ENCODE measurements at places on chromosomes 6 and 20.

- DNase-seq, result no peak
Measured at GRCh38 chr6:142414462-142415250, 112.8 kb downstream of the ADGRG6 start.

- no peak for DNase-seq
Measured at GRCh38 chr6:159533016-159533415, 160.0 kb downstream of the SOD2 start.

- DNase-seq, result no peak
Measured at GRCh38 chr6:118632359-118632758, 19.0 kb downstream of the CEP85L start.

- DNase-seq, result no peak
Measured at GRCh38 chr6:145034664-145035063, 700.7 kb downstream of the EPM2A start.

- DNase-seq, result no peak
Measured at GRCh38 chr6:25315194-25316177, 36.3 kb downstream of the CARMIL1 start.

DNA sequence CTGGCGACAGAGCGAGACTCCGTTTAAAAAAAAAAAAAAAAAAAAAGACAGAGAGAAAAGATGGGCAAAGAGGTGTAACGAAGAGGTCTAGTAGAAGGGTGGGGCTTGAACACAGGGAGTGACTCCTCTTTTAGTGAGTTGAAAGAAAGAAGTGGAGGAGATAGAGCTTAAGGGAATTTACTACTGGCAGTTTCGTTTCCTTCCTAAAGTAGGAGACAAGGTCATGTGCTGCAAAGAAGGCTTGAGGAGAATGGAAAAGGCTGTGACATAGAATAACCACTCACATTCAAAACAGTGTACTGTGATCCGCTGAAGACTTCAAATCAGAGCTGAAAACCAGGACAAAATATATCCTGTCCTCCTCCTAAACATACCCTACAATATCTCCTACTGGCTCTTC, 63.8 kb upstream of the EIF2S2 start:
- DNase-seq, result no peak

DNA sequence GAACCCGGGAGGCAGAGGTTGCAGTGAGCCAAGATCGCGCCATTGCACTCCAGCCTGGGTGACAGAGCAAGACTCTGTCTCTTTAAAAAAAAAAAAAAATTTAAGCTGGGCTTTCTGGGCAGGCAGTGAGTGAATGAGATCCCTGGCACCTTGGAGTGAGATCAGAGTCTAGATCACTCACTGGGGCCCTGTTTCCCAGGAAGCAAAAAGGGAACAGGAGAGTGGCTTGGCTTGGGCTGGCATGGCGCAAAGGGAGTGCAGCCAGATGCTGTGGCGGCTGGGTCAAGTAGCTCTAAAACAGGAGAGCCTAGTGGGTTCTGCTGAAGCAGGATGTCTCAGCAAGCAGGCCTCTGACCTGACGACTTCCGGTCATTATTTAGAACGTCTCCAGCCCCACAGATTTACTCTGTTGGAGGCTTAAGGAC, 10.4 kb downstream of the PLCG1 start:
- DNase-seq, result no peak

- no peak for DNase-seq
Measured at GRCh38 chr6:128244751-128245405, 275.5 kb downstream of the PTPRK start.

DNA sequence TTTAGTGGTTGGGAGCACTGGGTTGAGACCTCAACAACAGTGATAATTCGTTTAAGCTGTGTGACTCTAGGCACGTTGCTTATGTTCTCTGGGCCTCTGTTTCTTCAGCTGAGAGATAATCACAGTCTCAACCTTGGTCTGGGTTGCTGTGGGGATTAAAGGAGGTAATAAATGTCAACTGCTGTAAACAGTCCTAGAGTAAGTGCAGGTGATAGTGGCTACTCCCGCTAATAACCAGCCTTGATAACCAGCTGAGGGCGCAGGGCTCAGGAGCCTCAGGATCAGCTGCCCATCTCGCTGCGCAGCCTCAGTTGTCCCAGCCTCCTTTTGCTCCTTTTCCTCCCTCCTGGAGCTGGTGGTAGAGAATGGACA, 58.0 kb downstream of the JARID2 start:
- DNase-seq, result no peak

DNA sequence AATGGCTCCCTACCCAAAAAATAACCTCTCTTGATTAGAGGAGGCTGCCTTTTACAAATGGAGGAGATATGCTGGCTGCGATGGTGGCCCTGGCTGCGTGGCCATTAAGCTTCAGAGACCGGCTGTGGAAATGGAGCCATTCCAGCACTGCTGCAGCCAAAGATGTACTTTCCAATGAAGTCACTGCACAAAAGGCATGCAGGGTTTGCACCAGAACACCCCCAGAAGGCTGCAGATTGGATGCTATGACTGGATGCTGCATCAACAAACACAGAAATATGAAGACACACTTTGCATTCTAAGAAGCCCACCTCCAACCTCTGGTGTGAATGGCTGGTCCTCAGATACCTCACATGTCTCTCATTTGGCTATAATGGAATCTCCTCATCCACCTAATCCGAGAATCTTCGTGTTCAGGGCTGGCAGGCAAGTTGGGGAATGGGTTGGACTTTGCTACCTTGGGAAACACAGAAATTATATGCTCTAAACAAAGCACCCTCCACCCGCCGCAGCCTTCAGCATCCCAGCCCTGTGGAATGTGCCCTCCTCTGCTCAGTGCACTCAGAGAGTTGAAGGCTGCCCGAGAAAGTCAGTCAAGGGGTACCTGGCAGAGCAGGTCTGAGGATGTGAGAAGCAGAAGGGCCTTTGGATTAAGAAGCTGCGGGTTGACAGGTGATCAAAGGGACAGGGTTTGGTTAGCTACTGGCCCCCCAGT, 35.3 kb downstream of the APCDD1L start:
- DNase-seq, result no peak

DNA sequence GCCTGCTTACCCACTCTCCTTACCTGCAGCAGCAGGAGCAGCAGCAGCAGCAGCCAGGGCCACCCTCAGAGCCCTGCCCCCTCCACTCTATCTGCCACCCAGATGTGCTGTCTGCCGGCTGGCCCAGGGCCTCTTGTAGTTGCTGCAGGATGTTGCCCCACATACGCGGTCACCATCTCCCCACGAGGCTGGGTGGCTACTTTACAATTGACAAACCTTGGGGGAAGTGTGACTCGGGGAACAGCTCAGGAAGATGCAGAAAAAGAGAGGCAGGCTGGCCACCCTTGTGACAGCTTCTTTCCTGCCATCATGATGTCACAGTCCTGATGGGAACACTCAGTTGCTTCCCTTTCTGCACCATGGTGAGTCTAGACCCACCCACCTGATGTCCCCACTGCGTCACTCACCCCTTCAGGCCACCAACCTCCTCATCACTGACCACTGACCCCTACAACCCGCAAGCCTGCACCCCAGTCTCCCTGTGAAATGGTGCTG, 14.5 kb downstream of the TREM1 start:
- DNase-seq, result no peak

GRCh38 chr6:106880952-106881351, 93.6 kb downstream of the CD24 start:
- DNase-seq, result no peak

GRCh38 chr6:13668291-13668928, 43.2 kb downstream of the RANBP9 start:
- DNase-seq, result no peak
